ENCODE measurements at places on chromosomes 3 and 15.

- no peak for DNase-seq
Observed at GRCh38 chr3:155065537-155065936, 14.6 kb upstream of the MME start.

DNA sequence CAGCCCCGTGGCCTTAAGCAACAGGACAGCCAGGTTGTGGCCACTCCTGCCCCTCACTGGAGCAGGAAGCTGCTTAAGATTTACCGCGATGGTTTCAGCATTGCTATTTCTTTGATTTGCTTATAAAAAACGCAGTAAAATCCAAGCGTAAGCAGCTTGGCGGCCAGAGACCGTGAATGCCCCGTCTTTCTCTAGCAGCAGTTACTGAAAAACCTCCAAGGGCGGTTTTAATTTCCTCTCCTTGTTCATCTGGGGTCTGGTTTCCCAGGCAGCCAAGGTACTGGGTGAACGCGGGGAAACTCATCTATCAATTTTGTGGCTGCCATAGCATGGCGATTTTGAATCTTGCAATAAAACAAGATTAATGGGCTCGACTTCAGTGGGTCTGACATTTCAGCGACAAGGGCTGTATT is 130.3 kb downstream of the MINAR1 start:
- peak; percentile 2 for DNase-seq

DNA sequence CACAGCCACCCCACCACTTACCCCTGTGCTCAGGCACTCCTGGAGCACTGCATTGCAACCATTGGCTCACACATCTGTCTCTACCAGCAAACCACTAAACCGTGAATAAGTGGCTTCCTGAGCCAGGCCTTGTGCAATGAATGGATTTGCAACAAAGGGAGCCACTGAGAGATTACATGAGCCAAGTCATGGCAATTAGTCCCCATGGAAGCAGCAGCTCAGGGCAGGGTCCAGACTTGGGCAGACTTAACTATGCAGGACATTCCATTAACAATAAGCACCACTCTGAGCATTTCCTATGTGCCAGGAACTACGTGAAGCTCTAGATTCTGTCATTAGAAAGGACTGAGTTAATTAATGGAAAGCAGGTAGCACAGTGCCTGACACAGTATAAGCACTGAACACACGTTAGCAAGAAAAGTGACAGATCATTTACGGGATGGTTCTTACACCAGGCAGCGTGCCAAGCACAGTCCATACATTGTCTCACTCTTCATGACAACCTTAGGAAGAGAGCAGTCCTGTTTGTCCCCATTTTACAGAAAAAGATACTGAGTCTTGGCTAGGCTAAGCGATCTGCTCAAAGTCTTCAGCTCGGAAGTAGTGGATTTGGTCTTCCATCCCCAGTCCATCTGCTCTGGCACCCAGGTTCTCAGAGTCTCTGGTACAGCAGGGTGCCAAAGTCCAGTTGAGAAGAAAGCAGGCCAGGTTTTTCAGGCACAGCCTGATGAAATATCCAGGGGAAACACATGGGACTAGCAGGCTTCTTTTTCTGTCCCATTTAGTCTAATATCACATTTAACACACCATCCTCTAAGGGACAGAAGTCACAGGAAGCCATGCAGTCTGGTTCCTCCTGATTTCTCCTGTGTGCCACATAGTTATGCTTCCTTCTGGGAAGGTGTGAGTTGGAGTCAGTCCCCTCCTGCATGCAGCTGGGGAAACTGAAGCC is 44.1 kb downstream of the LIPC start:
- DNase-seq, result no peak

DNA sequence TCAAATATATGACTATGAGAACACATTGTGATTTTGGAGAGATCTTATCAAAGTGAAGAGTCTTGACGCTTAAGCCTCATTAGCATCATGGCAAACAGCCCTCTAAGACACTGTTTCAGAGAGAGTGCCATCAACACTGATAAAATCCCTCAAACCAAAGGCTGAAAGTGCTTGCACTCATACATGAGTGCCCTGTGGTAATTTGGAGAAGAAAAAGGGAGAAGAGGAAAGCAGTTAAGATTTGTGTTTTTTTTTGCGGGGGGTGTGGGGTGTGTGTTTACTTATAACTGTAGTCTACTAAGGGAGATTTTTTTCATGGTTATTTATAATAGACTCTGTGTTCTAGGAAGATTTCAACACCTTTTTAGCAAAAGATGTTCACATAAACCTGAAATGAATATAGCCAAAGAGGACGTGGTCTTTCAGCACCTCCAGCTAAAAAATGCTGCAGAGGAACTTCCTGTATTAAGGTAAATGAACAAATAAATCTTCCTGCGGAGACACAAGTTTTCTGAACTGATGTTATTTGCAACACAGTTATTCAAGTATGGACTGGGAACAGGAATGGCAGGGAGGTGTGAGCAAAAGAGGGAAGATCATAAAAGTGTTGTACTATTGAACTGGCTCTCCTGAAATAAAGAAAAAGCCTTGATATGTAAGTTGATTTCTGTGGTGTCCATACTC is 81.9 kb upstream of the TGFBR2 start:
- DNase-seq, result no peak

- DNase-seq, result no peak
Observed at GRCh38 chr3:84224262-84224661, 734.5 kb upstream of the CADM2 start.

GRCh38 chr15:89633585-89633984 is 21.7 kb downstream of the KIF7 start:
- DNase-seq, result no peak

GRCh38 chr3:12954891-12955650 is 113.7 kb upstream of the RPL32 start:
- DNase-seq, result no peak

DNA sequence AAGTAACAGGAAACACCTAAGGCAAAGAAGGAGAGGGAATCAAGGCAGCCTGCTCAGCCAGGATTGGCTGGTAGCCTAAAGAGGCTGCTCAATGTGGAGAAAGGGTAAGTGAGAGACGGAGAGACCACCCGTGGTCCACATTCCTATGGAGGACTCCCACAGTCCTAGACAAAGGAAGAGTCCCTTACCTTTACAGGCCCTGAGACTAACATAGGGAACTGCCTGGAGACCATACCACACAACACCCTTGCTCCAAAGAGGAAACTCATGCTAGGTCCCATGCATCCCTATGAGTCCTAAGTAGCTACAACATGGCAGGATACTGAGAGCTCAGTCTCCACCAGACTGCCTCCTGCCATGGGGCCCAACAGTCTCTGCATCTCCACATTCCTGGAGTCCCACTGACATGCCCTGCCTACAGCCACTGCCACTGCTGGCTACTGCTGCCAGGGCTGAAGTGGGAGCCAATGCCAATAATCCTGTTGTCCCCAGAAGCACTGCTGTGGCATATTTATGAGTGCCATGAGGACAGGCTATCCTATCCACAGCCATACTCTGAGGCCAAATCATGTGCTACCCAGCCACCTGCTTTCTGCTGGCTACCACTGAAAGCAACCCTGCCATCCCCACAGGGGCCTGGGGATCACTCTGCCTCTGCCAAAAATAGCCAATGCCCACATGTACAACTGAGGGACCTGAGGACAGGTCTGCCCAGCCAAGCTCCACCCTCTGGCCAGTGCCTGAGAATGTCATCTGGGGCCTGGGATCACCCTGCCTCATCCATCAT is 45.0 kb downstream of the COPS2 start:
- DNase-seq, result peak; percentile 65

GRCh38 chr3:123150449-123151215 is 51.1 kb upstream of the SEC22A start:
- DNase-seq, result no peak

DNA sequence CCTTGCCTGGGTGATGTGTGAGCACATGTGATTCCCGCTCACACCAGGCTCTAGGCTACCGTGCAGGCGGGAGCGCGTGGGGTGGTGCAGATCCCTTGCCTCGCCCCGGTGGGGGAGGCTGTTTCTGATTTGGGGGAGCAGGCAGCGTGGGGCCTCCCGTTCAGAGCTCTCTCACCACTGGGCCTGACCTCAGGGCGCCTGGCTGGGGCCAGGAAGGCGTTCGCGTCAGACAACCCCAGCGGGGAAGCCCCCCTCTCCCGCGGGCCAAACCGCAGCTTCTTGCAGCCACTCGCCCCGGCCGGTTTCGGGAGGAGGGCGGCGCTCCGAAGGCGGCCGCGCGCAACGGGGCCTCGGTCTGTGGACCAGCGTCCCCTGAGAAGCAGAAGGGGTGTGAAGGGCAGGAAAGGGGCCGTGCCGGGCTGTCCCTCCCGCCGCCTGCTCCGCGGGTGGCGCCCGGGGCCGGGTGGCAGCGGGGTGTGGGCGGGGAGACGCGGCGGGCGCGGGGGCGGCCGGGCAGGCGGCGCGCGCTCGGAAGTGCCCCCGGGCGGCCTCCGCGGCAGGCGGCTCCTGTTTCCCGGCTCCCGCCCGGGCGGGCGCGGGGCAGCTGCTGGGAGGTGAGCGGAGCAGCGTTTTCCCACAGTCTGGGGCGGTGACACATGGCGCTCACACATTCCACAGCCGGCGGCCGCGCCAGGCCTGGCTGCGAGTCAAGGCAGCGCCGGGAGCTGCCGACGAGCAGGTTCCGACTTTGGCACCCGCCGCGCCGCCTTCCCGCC is 65.1 kb upstream of the HES1 start:
- peak; percentile 73 for DNase-seq

GRCh38 chr3:184739594-184740505 is 28.0 kb upstream of the MAGEF1 start:
- DNase-seq, result no peak

DNA sequence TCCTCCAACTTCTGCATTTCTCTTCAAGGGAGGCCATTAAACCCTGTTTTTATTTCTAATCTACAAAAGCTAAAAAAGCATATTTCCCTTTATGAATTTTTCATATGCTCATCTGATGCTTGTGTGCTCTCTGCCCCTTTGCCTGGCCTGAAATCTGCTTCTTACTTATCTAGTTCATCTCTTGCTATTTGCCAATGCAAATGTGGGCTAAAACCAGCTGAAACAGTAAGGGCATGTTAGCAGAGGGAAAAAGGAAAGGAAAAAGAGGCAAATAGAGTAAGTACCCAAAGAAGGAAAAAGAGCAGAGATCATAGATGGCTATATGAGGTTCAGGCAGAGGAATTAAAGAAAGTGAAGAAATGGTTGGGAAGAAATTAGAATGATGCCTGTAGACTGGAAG is 185.2 kb downstream of the CNTN4 start:
- no peak for DNase-seq

GRCh38 chr3:148970271-148970670 is 21.1 kb upstream of the GYG1 start:
- DNase-seq, result no peak

- DNase-seq, result no peak
Observed at GRCh38 chr15:70147178-70147760, 49.6 kb upstream of the TLE3 start.

- no peak for DNase-seq
Observed at GRCh38 chr15:40363611-40364010, 5.6 kb downstream of the DISP2 start.

- no peak for DNase-seq
Observed at GRCh38 chr3:123149525-123149924, 52.2 kb upstream of the SEC22A start.

DNA sequence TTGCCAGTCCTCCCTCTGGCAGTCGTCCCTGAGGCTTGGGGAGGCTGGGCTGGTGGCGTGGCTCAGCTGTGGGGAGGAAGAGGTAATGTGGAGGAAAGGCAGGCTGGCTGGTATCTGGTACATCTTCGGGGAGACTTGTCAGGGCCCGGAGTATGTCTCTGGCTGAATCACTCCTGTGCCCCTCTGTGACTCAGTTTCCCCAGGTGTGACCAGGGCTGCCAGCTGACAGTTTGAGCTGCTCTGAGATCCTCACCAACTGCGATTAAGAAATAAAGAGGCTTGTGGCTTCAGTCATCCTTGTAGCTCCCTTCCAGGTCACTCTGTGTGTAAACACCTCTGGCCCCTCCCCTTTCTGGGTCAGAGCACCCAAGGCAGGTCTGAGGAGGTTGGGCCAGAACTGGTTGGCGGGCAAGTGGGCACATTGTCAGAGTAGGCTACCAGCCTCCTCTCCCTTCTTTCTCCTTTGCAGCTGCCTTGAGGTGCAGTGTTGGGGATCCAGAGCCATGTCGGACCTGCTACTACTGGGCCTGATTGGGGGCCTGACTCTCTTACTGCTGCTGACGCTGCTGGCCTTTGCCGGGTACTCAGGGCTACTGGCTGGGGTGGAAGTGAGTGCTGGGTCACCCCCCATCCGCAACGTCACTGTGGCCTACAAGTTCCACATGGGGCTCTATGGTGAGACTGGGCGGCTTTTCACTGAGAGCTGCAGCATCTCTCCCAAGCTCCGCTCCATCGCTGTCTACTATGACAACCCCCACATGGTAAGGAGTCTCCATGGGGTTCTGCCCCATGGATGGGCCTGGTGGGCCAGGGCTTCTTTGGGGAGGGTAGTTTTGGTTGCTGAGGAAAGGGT is 3.0 kb downstream of the TEX264 start:
- no peak for DNase-seq

- no peak for DNase-seq
Observed at GRCh38 chr15:99992611-99993231, 259.5 kb upstream of the LYSMD4 start.

GRCh38 chr3:121152573-121152972 is 244.6 kb downstream of the STXBP5L start:
- peak; percentile 36 for DNase-seq

- DNase-seq, result no peak
Observed at GRCh38 chr3:8455526-8456411, 45.9 kb upstream of the LMCD1 start.

GRCh38 chr3:108006077-108006771 is 84.6 kb downstream of the CD47 start:
- no peak for DNase-seq

DNA sequence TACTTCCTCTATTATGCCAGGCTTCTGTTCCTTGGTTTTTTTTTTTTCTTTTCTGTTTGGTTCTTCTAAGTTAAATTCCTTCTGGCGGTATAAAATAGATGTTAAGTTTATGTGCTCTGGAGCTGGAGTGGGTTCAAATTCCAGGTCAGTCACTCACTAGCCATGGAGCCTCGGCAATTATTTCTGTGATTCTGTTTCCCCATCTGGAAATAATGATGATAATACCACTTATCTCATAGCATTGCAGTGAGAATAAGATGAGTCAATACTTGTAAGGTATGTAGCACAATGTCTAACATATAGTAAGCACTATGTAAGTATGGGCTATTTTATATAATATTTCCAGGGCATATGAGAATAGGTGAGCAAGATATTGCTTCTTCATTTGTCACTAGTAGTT is 33.2 kb upstream of the ZDHHC23 start:
- DNase-seq, result no peak

DNA sequence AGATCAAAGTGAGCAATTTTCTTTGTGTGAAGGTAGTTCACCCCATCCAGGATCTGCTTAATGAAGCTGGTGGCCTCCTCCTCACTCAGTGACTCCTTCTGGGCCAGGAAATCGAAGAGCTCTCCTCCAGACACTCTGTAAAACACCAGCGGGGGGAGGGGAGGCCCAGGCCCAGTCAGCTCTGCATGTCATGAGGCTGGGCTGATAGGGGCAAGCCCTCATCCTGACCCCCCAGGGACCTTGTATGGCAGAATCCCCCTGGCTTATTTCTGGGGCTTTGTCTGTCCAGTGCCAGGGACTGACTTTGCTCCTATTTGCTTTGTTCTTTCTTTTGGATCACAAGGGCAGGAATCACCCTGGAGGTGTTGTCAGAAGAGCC is 74.9 kb downstream of the DAPK2 start:
- DNase-seq, result no peak

- no peak for DNase-seq
Observed at GRCh38 chr3:194507571-194507970, 20.8 kb upstream of the ATP13A3 start.

GRCh38 chr3:622314-622713 is 425.8 kb downstream of the CHL1 start:
- no peak for DNase-seq

GRCh38 chr3:72791161-72791560 is 57.1 kb downstream of the SHQ1 start:
- no peak for DNase-seq
